Posterior cingulate gyrus (tissue), 11 donors: ENCODE measurements at places on chromosomes 4 and X.

DNA sequence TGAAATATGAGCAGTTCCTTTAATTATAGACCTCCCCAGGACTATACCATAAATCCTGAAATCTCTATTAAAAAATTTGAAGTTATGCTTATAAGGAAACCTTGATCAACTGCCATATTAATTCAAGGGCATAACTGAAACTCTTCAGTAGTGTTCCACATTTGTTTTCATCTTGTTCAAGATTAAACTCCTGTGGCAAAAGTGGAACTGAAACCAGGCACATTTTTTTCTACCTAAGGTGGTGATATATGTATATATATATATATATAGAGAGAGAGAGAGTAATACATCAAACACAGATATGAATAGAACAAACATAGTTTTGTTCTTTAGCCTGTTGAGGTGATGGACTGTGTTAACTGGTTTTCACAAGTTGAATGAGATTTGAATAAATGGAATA is 287.9 kb downstream of the DACH2 start:
- DNase-seq: no peak

GRCh38 chr4:71537551-71538065 is 198.8 kb downstream of the SLC4A4 start:
- DNase-seq: no peak

GRCh38 chr4:40325406-40326019 is 9.6 kb upstream of the CHRNA9 start:
- DNase-seq: no peak

DNA sequence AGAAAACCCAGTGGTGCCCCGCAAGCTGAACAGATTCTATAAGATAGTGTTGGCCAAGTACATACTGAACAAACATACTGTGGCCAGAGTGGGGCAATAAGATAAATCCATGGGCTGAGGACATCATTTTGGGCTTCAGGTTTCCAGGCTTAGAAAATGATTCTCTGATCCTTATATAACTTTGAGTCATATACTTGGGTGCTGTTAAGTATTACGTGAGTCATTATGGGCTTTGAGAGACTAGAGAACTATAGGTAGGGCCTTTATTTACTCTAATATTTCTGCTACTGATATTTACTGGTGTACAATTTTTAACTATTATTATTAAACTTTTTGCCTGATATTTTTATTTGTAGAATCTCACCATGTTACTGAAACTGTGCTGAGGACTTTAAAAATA is 586.1 kb downstream of the CENPC start:
- no peak for DNase-seq

DNA sequence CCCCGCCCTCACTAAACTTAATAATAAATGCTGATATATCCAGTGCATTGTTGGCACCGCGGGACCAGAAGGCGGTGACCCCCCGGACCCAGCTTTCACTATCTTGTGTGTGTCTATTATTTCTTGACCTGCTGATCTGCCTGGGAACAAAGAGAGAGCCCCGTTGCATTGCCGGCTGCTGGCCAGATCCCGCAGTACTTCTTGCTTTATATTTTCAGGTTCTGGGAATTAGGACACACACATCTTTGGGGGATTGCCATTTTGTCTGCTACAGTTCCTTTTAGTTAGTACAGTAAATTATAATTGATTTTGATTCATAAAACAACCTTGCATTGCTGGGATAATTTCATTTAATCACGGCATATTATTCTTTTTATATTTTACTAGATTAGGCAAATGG is 2.2 kb upstream of the RTL8B start:
- no peak for DNase-seq

- DNase-seq: no peak
Observed at GRCh38 chr4:30191902-30192301, 528.3 kb upstream of the PCDH7 start.

DNA sequence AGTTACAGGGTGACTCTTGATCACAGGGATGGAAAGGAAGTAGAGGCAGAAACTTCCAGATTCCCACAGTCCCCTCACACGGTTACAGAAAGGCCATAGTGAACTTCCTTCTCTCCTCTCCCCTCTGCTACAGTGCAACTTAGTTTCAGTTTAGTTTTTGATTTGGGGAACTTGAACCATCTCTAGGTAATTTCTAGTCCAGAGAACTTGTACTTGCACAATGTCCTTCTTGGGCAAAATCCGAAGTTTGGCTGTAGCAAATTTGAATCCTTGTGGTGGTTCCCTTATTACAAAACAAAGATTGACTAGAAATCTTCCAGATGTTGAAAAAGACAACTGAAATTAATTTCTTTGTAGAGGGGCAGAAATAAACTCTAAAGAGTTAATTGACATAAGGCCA is 1.2 kb upstream of the BLTP1 start:
- no peak for DNase-seq

GRCh38 chr4:39763714-39764572 is 66.0 kb downstream of the UBE2K start:
- DNase-seq: no peak

GRCh38 chr4:5710065-5710960 is 688 bp upstream of the EVC start:
- DNase-seq: no peak

GRCh38 chr4:52645300-52645699 is 13.8 kb downstream of the USP46 start:
- no peak for DNase-seq

DNA sequence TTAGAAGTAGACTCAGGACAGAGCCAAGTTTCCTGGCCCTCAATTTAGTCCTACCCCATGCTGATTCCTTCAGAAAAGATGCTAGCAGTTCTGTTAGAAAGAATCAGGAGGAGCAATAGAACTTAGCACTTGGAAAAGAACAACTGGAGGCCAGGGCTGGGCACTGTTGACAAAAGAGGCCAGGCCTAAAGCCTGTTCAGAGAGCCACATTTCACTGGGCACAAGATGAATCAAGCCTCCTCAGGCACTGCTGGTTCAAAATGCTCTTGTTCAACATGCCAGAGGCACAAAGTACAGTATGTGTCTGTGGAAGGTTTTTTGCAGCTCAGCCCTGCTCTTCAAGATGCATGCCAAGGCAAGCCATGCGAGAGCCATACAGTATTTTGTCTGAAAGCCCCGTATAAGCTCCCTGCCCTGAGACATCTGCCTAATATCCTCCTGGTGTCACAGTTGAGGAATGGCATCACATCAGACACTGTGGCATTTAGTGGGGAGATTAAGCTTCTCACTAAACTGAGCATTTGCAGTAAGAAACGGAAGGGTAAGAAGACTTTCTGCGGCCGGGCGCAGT is 53.7 kb downstream of the RASL11B start:
- no peak for DNase-seq

GRCh38 chr4:8725071-8725841 is 132.7 kb downstream of the CPZ start:
- DNase-seq: no peak

DNA sequence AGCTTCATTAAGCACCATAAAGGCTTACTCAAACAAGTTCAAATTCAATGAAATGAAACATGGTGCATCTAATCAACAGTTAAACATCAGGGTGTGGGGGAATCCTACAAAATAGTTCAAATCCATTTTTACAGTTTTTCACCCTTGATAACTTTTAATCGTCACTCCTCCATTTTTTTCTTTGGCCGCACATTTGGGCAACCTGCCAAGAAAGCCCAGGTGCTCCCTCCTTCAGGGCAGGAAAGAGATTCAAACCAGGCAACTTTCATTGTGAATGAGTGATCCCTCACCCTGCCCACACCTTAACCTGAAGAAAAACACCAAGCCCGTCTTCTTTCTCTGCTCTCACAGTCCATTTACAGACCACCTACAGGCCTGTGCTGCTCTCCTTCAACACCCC is 24.9 kb downstream of the TRIM61 start:
- DNase-seq: no peak

GRCh38 chrX:55004231-55004630 is 4.1 kb downstream of the APEX2 start:
- no peak for DNase-seq

DNA sequence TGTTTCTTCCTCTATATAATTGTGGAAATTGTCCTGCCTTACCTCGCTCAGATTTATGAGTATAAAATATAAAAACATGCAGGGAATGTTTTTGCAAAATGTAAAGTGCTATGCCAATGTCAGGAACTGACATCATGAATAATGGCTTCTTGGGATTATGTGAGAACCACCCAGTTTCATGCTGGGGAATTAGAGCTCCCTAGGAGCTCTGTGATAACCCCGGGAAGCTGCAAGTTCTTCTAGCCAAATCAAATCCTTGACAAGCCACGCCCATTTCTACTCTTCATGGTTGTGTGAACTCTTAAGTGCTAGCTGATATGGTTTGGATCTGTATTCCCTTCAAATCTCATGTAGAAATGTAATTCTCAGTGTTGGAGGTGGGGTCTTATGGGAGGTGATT is 85.9 kb upstream of the PAK3 start:
- DNase-seq: no peak

DNA sequence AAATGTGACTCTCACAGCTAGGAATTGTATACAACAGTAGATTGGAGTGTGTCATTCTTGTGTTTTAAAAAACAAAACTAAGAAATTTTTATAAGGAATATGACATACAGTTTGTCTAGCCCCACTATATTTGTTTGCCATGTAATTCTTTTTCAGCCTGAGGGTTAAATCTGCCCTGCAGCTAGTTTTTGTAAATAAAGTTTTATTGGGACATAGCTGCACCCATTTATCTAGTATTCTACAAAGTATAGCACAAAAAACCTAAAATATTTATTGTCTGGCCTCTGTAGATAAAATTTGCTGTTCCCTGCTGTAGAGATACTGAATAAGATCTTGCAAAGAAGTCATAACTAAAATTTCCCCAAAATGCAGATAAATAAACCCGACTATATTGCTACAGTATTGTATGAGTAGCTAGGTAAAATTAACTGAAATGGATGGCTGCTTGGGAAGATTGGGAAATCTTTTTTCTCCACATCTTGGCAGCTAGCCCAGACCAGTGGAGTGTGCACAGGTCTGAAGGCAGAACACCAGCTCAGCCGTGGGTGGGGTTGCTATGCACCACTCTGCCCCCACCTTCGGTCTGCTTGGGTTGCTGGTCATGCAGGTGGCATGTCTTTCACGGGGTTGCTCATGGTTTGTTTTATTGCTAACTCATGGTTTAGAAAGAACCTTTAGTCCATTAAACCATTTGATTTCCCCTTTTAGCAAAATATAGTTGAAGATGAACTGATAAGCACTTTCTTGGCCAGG is 127.9 kb downstream of the KLHL8 start:
- DNase-seq: no peak

GRCh38 chr4:4423706-4424498 is 37.0 kb downstream of the NSG1 start:
- DNase-seq: no peak

DNA sequence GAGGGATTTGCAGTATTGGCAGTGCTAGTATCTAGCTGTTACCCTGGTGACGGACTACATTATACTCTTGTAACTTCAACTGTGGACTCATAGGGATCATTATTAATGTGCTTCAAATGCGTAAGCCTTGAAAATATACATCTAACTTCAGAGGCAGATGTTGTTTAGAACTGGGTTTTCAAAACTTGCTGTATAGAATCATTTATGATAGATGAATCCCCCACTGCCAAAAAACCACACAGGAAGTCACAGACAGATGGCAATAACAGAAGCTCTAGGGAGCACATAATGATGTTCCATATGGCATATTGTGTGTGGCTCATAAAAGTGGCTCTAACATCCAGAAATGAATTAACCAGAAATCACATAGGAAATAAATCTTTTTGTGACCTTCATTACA is 62.3 kb upstream of the RELL1 start:
- DNase-seq: no peak

DNA sequence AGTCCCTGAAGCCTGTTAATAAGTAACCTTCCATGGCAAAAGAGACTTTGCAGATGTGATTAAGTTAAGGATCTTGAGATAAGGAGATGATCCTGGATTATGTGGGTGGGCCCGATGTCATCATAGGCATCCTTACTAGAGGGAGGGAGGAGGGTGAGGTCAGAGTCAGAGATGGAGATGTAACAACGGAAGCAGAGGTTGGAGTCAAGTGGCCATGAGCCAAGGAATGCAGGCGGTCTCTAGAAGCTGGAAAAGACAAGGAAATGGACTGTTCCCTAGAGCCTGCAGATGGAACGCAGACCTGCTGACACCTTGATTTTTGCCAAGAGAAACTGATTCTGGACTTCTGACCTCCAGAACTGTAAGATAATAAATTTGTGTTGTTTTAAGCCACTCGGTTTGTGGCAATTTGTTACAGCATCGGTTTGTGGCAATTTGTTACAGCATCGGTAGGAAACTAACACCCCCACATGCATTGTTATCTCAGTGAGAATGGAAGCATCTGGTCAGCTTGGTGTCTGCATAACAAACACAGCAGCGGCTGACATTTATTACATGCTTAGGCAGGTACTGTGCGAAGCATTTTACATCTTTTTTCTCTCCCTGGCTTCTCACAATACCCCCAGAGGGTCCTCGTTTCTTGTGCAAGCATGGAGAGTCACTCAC is 55.6 kb downstream of the CLDN34 start:
- DNase-seq: no peak

DNA sequence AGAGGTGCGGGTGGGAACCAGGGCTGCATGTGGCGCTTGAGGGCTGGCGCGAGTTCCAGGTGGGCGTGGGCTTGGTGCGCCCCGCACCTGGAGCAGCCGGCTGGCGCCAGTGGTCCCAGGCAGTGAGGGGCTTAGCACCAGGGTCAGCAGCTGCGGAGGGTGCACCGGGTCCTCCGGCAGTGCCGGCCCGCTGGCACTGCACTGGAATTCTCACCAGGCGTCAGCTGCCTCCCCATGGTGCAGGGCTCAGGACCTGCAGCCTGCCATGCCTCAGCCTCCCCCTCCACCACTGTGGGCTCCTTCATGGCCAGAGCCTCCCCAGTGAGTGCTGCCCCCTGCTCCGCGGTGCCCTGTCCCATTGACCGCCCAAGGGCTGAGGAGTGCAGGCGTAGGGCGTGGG is 174.0 kb downstream of the ADAM29 start:
- DNase-seq: no peak

- DNase-seq: peak; percentile 61
Observed at GRCh38 chr4:184215709-184216328, 1.9 kb downstream of the ENPP6 start.

GRCh38 chr4:1759818-1760223 is 33.3 kb upstream of the FGFR3 start:
- DNase-seq: no peak

GRCh38 chrX:11754958-11755645 is 2.9 kb upstream of the MSL3 start:
- DNase-seq: no peak
